T-cell (primary cell): ENCODE measurements at places on chromosomes 5 and 9. TPM values are rescaled to one million over a fixed set of nuclear protein-coding genes. Genes with fewer than 3 reads are reported as not detected.

The RRAGA gene
- total RNA-seq: 25.0 TPM

DNA sequence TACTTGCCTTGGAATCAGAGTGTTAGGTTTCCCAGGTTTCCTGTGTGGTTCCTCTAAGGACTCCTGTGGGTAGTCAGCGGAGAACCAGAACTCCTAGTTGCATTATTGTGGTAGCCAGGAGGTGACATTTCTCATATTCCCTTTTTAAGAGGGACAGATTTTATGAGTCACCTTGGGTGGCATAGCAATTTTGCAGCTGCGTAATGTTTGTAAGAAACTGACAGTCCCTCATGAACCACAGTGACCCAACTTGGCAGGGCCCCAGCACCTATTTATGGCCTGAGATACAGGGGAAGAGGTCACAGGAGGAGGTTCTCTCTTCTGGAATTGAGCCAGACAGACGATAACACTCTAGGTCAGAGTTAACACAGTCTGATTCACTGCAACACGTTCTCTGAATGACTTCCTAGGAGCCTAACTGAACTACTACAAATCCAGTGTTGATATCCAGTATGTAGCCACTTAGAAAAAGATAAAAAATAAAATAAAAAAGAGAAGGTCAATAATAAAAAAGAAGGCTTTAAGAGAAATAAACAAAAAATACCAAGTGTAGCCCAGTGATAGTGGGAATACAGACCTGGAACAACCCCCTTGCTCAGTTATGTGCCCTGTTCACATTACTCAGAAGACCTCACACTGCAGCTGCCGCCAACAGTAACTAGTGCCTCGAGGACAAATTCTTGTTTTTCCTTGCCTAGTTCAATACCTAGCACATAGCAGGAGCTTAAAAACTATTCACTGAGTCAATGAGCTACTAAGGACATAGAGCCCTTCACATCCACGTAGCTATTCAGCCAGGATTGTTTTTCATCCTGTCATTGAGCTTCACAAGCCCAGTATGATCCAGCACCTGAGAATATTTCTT, 50.7 kb upstream of the VLDLR start:
- DNase-seq: peak; percentile 35

DNA sequence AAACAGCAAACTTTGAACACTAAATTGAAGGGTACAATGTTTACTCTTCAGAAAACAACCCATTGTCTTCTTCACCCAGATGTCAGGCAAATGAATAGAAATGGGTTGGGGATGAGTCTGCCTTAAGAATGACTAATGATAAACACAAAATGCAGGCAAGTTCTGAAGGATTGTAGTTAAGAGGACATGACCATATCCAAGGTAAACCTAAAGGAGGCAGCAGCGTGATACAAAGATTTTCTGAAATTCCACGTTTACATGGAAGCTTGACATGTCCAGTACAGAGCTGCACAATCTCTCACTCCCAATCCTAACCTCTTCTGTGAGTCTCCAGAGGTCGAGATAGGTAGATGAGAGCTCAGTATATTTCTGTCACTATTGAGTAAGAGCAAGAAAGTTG, 1263.2 kb upstream of the CDH6 start:
- no peak for DNase-seq

- no peak for DNase-seq
Observed at GRCh38 chr9:135608999-135609317, 30.4 kb downstream of the GLT6D1 start.

DNA sequence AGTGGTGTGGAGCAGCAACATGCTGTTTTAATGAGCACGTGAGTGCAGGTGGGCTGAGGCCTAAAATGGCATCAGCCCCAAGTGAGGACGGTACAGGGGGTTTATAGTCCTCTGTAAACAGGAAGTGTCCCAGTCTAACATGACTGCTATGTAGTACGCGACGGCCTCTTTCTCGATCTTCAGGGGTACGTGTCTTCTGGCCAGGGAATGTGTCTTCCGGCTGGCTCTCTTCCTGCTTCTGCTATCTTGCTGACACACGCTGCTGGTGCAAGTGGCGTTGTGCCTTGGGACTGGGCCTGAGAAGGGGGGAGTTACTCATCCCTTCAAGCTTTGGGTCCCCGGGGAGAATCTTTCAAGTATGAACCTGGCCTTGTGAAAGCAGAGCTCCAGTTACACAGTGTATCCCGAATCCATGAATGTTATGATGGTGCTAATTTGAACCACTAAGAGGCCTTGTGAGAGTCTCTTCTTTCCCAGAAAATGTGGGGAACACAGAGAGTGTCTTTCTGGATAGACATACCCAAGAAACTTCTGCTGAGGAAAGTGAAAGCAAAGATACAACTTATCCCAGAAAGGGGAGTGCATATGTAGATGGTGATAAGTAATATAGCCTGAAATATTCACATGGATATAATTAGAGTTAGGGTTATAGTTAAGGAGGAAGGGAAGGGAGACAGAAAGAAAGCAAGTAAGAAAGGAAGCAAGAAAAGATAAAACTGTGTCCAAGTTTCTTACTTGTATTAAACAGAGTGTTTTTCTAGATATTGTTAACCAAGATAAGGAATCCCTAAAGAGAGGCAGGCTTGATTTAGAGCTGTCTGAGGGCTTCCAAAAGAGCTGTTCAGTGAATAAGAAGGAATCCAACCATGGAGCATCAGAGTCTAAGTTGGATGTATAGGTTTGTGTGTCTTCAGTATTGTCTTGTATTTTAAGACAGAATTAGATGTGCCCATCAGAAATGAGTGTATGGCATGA, 35.5 kb upstream of the ANXA2R start:
- no peak for DNase-seq

DNA sequence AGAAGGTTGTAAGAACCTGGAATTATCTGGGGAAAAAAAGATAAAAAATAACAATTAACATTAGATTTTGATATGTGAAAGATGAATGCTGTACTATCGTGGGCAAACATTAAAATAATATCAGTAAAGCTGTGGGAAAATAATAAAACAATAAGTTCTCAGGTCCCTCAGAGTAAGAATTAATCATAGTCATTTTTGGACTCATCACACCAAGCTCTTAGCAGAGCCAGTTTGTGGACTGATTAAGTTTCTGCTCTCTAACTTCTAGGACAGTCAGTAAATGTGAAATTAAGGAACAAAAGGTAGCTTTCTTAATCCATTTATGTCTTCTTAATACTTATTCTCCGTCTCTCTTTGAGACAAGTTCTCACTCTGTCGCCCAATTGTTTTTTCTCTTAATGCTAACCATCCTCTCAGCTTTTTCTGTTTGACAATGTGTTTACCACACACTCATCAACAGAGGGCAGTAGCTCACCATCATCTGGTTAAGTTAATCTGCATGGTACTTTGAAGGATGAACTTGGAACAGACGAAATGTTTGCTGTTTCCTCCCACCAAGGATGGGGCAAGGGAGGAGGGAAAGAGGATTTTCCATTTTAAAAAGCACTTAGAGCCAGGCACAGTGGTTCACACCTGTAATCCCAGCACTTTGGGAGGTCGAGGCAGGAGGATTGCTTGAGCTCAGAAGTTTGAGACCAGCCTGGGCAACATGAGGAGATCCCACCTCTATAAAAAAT, 5.3 kb upstream of the ACO1 start:
- DNase-seq: no peak

The FKBP15 gene
- 31.8 TPM for total RNA-seq

The ANKRD18A gene
- total RNA-seq: 16.5 TPM

DNA sequence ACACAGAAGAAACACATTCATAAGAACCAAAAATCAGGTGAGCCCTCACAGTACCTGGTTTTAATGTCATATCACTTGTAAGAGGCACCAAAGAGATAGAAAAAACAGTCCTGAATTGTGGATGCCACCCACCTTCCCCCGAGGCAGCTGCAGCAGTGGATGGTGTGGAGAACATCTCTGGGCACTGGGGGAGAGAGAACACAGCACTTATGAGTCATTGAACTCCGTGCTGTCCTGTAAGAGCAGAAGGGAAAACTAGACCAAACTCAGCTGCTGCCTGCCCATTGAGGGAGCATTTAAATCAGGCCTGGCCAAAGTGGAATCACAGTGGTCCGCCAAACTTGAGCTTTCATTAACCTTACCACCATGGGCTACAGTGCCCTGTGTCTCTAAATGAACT, 296.2 kb downstream of the SPATA31D1 start:
- no peak for DNase-seq
